ENCODE measurements at places on chromosomes 16 and 17.
A peak's percentile ranks its signal among the peaks of the same experiment; 100 is the strongest.

GRCh38 chr16:69712914-69713581 is 13.3 kb downstream of the NQO1 start:
- H3K27me3 ChIP-seq, result no peaks in the 10 kb centered on the region
- DNase-seq, result no peak
- H3K36me3 ChIP-seq, result peaks cover 20% of the 10 kb centered on the region
- no peak overlapping the region for H3K4me3 ChIP-seq

GRCh38 chr17:49575679-49576087 is at the start of gene NXPH3:
TSS of gene NXPH3 (plus strand) at chr17:49575871. CDS start at chr17:49576220, 349 bp downstream.
- no peaks in the 10 kb centered on the region for H3K4me1 ChIP-seq
- H3K27me3 ChIP-seq, result no peaks in the 10 kb centered on the region
- peak; percentile 57 for DNase-seq
- no peaks in the 10 kb centered on the region for H3K36me3 ChIP-seq
- H3K4me3 ChIP-seq, result peak within 1 kb of the TSS; percentile 53

DNA sequence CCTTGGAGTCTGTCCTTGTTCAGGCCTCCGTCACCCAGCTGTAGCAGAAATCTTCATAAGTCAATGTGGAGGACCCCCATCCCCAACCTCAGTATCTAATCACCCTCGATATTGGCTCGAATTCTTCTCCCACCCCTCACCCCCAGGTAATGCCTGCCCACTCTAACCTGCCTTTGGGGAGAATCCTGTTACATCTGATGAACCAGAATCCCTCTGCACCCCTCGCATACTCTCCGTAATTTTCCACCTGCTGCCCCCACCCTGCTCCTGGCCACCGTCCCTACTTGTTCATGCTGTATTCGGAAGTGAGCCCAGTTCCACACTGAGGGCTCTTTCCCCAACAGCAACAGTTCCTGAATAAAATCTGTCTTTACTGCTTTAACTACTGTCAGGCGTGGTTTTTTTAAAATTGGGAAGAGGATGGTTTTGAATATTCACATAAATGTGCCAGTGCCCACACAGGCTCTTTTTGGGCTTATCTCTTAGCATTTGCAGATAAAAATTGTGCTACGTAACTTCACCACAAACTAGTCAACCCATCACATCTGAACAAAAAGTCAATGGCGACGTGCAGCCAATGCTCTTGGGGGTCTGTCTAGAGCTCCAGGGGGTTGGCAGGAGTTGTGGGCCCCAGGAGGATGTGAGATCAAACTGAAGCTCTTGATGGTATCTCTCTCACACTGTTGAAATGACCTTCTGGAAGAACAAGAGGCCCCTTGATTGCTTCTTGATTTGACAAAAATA is 73.7 kb downstream of the NETO2 start:
- no peaks in the 10 kb centered on the region for H3K36me3 ChIP-seq
- H3K27ac ChIP-seq, result no peak overlapping the region
- DNase-seq, result no peak

DNA sequence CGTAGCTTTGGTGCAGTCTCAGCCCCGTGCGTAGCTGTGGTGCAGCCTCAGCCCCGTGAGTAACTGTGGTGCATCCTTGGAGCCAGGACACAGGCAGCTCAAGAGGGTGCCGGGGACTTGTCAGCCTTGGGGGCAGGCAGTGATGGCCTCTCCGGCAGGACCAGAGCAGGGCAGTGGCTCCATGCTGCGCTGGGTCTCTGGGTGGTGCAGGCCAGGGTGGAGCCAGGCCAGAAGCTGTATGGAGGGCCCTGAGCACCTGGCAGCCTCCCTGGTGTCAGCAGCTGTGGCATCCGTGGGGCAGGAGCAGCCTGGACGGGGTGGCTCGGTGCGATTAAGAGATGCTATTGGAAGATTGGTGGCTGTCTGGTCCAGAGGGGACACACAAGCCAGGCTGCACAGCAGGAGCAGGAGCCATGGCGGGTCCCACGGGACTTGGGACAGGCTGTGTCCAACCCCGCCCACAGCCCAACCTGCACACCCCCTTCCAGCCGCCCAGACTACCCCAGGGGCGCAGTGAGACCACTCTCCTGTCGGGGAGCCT is 28.3 kb upstream of the CDH15 start:
- H3K36me3 ChIP-seq, result no peaks in the 10 kb centered on the region
- H3K27me3 ChIP-seq, result no peaks in the 10 kb centered on the region
- H3K27ac ChIP-seq, result no peak overlapping the region
- H3K4me1 ChIP-seq, result no peaks in the 10 kb centered on the region

GRCh38 chr17:8153525-8153956 is 1.3 kb upstream of the PER1 start:
- DNase-seq, result peak; percentile 86
- H3K27me3 ChIP-seq, result no peaks in the 10 kb centered on the region
- peaks cover 31% of the 10 kb centered on the region for H3K36me3 ChIP-seq
- H3K4me3 ChIP-seq, result peak overlapping the region; percentile 99
- peak overlapping the region; percentile 99 for H3K27ac ChIP-seq

DNA sequence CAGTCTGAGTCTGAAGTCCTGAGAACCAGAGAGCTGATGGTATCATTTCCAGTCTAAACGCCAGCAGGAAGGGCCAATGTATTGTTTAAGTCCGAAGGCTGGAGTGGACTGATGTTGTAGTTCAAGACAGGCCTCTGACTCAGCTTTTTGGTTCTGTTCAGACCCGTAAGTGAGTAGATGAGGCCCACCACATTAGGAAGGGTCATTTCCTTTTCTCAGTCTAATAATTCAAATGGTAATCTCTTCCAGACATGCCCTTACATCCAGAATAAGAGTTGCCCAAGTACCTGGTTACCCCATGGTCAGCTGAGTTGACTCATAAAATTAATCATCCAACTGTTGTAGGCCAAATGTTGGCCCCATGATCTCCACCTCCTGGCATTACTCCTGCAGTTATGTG is 442.6 kb upstream of the HSBP1 start:
- H3K27ac ChIP-seq, result no peak overlapping the region
- H3K36me3 ChIP-seq, result no peaks in the 10 kb centered on the region

GRCh38 chr16:83819361-83819760 is 11.6 kb downstream of the HSBP1 start:
- DNase-seq, result no peak
- H3K4me1 ChIP-seq, result no peaks in the 10 kb centered on the region
- no peaks in the 10 kb centered on the region for H3K36me3 ChIP-seq
- no peak overlapping the region for H3K4me3 ChIP-seq
- H3K27ac ChIP-seq, result no peak overlapping the region

- peaks cover 4% of the 10 kb centered on the region for H3K4me1 ChIP-seq
- no peak overlapping the region for H3K27ac ChIP-seq
- no peak overlapping the region for H3K4me3 ChIP-seq
- no peaks in the 10 kb centered on the region for H3K27me3 ChIP-seq
- no peak for DNase-seq
- no peaks in the 10 kb centered on the region for H3K36me3 ChIP-seq
Observed at GRCh38 chr17:37673386-37673785, 30.1 kb upstream of the DDX52 start.

DNA sequence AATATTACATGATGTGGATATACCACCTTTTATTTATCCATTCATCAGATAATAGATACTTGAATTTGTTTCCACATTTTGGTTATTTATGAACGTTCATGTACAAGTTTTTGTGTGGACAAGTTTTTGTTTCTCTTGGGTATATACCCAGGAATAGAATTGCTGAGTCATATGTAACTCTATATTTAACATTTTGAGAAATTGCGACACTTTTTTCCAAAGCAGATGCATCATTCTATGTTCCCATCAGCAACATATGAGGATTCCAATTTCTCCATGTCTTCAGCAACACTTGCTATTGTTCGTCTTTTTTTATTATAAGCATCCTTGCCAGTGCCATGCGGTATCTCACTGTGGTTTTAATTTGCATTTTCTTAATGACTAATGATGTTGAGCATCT is 93.9 kb downstream of the GSG1L start:
- H3K36me3 ChIP-seq, result no peaks in the 10 kb centered on the region
- H3K4me3 ChIP-seq, result no peak overlapping the region
- DNase-seq, result no peak
- no peak overlapping the region for H3K27ac ChIP-seq
- H3K4me1 ChIP-seq, result no peaks in the 10 kb centered on the region

DNA sequence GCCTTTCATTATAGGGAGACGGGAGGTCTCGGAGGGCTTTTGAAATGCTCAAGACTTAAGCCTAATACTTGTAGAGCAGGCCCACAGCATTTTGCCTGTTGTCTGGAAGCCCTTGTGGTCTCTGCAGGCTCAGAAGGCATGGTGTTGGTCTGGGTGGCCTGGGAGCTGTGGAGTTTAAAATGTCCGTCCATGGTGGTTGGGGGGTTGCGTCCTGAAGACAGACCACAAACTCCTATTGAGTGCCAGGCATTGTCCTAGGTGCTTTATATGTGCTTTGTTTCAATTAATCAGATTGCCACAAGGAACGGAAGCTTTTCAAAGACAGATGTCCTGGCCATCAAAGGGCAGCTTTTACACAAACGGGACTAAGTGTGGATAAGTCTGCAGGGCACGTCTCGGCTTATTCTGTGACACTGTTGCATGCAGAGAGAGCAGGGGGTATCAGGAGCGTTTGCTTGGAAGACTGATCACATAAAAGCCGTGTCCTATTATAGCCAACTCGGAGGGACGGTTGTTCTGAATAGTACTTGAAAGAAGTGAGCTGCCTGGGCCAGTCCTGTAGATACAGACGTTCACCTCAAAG is 7.8 kb downstream of the NTN1 start:
- no peaks in the 10 kb centered on the region for H3K36me3 ChIP-seq
- DNase-seq, result no peak
- H3K27me3 ChIP-seq, result peaks cover 17% of the 10 kb centered on the region

GRCh38 chr17:56708220-56708558 is 114.7 kb downstream of the NOG start:
- H3K4me1 ChIP-seq, result no peaks in the 10 kb centered on the region
- no peaks in the 10 kb centered on the region for H3K36me3 ChIP-seq
- H3K27me3 ChIP-seq, result no peaks in the 10 kb centered on the region
- no peak overlapping the region for H3K4me3 ChIP-seq
- no peak overlapping the region for H3K27ac ChIP-seq

GRCh38 chr17:11871773-11872172 is 125.5 kb downstream of the ZNF18 start:
- no peaks in the 10 kb centered on the region for H3K4me1 ChIP-seq
- no peak overlapping the region for H3K4me3 ChIP-seq
- H3K27ac ChIP-seq, result no peak overlapping the region

- peaks cover 7% of the 10 kb centered on the region for H3K27me3 ChIP-seq
- H3K36me3 ChIP-seq, result no peaks in the 10 kb centered on the region
- H3K27ac ChIP-seq, result no peak overlapping the region
- no peak for DNase-seq
- H3K4me3 ChIP-seq, result no peak overlapping the region
Observed at GRCh38 chr17:2723505-2723996, 12.0 kb upstream of the CLUH start.

Data from kidney (tissue), 22 donors.